ENCODE measurements at places on chromosomes 1 and 21.

- no peak for DNase-seq
Observed at GRCh38 chr21:41765973-41766882, 624 bp downstream of the RIPK4 start.

DNA sequence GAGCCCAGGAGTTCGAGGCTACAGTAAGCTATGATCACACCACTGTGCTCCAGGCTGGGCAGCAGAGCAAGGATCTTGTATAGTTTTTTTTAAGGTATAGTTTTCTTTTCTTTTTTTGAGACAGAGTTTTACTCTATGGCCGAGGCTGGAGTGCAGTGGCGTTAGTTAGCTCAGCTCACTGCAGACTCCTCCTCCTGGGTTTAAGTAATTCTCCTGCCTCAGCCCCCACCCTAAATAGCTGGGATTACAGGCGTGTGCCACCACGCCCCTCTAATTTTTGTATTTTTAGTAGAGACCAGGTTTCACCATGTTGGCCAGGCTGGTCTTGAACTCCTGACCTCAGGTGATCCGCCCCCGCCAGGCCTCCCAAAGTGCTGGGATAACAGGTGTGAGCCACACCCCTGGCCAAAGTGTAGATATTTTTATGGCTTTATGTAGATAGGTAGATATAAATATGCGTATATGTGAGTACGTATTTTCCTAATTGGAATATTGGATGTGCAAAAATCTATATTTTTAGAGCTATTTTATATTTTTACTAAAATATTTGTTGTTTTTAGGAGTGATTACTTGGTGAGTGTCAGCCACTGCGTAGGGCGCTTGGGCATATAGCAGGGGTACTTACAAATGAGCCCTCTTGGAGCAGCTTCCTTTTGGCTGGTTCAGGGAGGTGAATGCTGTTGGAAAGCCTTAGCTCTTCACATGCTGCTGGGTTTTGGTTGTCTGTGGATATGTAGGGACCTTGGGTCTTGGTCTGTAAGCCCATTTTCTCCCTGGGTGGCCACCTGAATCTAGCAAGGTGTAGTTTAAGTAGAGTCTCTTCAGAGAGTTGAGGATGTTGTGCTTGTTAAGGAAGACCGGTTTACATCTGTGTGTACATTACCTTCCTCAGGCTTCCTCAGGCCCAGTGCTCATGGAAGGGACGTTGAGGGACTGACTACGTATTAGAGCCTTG, 9.5 kb downstream of the KDM4A start:
- DNase-seq: no peak

DNA sequence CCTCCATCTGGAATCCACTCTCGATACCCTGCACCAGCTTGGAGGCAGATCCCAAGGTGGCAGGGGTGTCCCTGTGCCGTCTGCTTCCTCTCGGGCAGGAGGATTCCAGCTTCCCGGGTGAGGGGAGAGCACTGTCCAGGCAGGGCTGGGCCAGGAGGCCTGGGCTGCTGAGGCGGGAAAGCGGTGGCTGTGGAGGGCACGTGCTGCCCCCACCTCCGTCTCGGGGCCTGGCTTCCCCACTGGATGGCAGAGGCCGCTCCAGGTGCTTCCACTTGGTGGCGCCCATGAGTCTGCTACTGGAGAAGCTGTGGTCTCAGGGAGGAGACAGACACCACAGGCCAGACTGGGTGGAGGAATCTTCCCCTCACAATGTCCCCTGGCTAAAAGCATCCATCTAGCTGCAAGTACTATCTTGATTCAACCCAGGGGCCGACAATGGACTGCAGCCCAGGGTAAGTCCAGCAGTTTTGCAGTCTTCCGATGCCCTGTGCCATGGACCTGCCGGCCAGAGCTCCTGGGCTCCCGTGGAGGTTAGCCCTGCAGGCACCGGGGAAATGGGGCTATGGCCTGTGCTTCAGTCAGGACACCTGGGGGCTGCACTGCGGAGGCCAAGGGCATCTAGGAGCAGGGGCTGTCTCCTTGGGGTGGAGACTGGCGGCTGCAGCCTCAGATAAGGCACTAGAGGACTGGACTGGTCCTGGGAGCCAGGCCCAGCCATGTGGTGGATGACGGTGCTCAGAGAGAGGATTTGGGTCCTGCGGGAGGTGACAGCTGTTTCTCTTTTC, 41.3 kb upstream of the EIF4G3 start:
- peak; percentile 64 for DNase-seq

GRCh38 chr1:151811181-151811580, 6.0 kb upstream of the LINGO4 start:
- no peak for DNase-seq

GRCh38 chr1:223820515-223820858, 25.3 kb downstream of the TP53BP2 start:
- no peak for DNase-seq

GRCh38 chr1:234892642-234893041, 236.0 kb downstream of the TOMM20 start:
- DNase-seq: no peak

GRCh38 chr1:42983693-42984092, 25.0 kb upstream of the SLC2A1 start:
- no peak for DNase-seq

DNA sequence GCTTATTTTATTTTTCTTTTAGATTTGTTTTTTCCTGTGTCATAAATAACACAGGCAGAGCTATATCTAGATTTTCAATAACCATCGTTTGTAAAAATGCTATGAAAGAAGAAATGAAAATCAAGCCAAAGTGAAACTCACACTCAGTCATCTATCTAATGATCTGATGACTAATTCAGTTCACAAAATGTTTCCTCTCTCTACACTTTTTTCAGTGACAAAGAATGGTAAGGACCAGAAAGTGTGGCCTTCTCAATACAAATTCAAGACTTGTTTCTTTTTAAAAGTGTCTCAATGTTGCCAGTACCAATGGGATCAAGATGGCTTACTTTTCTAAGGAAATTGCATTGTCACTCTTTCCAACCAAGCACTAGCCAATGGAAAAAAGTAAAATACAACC, 282.8 kb upstream of the PKN2 start:
- DNase-seq: no peak

GRCh38 chr1:45862008-45862407, 58.6 kb downstream of the MAST2 start:
- no peak for DNase-seq

All from NAMALWA (cell line).